ENCODE measurements at places on chromosomes 7 and 10. TPM values are rescaled to one million over a fixed set of nuclear protein-coding genes. Genes with fewer than 3 reads are reported as not detected.

EXOSC1 gene
- total RNA-seq, result 21.6 TPM

SPDYE16 gene
- total RNA-seq, result not detected

LRMDA gene
- 18.6 TPM for total RNA-seq

GPR146 gene
- 65.5 TPM for total RNA-seq

CHCHD3 gene
- 66.6 TPM for total RNA-seq

DKK1 gene
- 0.22 TPM for total RNA-seq

DNA sequence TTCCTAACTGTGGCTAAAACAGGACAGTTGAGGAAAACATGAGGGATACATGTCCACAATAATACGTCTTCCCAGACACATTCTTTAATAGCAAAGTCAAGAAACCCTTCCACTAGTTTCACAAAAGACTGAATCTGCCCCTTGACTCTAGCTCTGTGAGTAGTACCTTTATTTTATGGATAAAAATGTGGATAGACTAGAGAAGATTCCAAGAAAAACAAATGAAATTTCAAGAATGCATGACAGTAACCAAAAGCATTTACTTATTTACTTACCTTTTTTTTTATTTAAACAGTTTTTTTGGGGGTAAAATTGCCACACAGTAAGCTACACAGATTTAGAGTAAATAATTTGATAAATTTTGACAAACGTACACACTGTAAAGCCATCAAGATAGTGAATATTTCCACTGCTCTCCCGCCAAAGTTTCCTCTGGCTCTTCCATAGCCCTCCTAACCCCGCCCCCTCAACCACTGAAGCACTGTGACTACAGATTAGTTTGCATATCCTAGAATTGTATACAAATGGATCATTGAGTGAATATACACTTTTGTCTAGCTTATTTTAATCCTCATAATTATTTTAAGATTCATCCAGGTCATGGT is 420.4 kb upstream of the ZMIZ1 start:
- no peak overlapping the region for H3K27ac ChIP-seq
- H3K4me1 ChIP-seq, result no peaks in the 10 kb centered on the region
- no peaks in the 10 kb centered on the region for H3K27me3 ChIP-seq
- DNase-seq, result no peak
- H3K36me3 ChIP-seq, result no peaks in the 10 kb centered on the region
- no peak overlapping the region for H3K4me3 ChIP-seq

DNA sequence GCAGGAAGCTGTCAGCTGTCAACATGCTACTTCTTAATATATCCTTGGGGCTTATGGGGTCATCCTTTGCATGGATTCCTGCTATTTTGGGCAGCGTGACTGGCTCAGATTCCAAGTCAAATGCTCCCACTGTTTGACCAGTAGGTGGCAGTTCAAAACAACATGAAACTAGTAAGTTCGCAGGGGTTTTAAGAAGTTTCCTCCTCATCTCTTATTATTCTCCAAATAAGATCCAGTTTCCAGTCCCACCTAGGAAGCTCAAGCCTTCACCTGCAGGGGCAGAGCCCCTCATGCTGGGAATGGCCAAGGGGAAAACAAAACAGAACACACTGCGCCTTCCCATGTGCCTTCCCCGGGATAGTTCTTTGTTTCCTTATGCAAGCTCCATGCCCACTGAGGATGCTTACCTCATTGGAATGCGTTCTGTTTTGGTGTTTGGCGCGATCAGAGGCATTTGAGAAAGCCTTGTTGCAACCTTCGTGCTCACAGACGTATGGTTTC is 259.8 kb downstream of the GLI3 start:
- no peak overlapping the region for H3K27ac ChIP-seq
- no peaks in the 10 kb centered on the region for H3K4me1 ChIP-seq
- no peaks in the 10 kb centered on the region for H3K27me3 ChIP-seq
- no peaks in the 10 kb centered on the region for H3K36me3 ChIP-seq
- no peak overlapping the region for H3K4me3 ChIP-seq

GRCh38 chr7:130566168-130566897 is 74.4 kb downstream of the MEST start:
- H3K36me3 ChIP-seq, result no peaks in the 10 kb centered on the region
- no peaks in the 10 kb centered on the region for H3K4me1 ChIP-seq
- no peak for DNase-seq
- no peak overlapping the region for H3K27ac ChIP-seq
- no peak overlapping the region for H3K4me3 ChIP-seq
- no peaks in the 10 kb centered on the region for H3K27me3 ChIP-seq

- no peak overlapping the region for H3K27ac ChIP-seq
These were observed 360.8 kb downstream of the CRPPA start for GRCh38 chr7:16060502-16060901.

GRCh38 chr10:125639846-125640245 is 43.1 kb downstream of the TEX36 start:
- H3K27ac ChIP-seq, result no peak overlapping the region
- no peaks in the 10 kb centered on the region for H3K36me3 ChIP-seq
- no peak for DNase-seq
- no peak overlapping the region for H3K4me3 ChIP-seq
- no peaks in the 10 kb centered on the region for H3K27me3 ChIP-seq
- no peaks in the 10 kb centered on the region for H3K4me1 ChIP-seq

Data from tibial nerve (tissue), 4 donors.